Activated CD8-positive, alpha-beta memory T cell treated with anti-CD3 and anti-CD28 coated beads for 4 hours (primary cell): ENCODE measurements at places on chromosomes 12 and 14.

GRCh38 chr14:75311356-75311755 lies 32.7 kb downstream of the FOS start:
- DNase-seq: no peak

- DNase-seq: no peak
Observed at GRCh38 chr12:27343255-27344000, 10.8 kb downstream of the BMAL2 start.

- DNase-seq: no peak
Observed at GRCh38 chr12:99920353-99920960, 64.3 kb downstream of the ANKS1B start.

DNA sequence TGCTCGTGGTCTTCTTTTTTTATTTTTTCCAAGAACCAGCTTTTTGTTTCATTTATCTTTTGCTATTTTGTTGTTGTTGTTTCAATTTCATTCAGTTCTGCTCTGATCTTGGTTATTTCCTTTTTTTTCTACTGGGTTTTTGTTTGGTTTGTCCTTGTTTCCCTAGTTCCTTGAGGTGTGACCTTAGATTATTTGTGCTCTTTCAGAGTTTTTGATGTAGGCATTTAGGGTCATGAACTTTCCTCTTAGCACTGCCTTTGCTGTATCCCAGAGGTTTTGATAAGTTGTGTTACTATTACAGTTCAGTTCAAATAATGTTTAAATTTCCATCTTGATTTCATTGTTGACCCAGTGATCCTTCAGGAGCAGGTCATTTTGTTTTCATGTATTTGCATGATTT lies 3.3 kb upstream of the SERPINA11 start:
- no peak for DNase-seq

DNA sequence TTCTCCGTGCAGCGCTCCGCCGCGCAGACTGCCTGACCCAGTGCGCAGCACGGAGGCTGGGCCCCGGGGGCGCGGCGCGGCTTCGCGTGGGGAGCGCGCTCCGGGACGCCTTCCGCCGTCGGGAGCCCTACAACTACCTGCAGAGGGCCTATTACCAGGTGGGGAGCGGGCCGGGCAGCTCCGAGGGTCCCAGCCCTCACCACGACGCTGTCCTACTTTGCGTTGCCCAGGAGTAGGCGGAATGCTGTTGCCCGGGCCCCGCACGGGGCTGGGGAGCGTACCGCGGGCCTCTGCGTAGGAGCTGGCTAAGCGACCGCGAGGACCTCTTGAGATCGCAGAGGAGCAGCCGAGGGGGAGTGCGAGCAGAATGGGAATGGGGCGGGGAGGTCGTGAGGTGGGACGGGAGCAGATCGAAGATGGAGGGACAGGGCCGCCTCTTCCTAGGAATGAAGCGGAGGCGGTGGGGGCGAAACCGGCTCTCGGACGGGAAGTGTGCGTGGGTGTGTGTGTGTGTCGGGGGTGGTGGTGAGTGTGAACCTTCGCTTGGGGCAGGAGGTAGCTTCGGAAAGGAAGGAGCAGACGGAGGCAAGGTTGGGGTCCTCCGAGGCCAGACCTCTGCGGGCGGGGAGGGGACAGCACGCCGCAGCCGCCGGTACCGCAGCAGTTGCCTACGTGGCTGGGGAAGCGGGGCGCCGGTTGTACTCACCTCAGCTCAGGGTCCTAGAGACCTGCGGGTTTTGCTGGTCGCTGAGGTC lies 751 bp downstream of the P3H3 start:
- DNase-seq: no peak
